ENCODE measurements at places on chromosomes 16 and 17.
A peak's percentile ranks its signal among the peaks of the same experiment; 100 is the strongest.

DNA sequence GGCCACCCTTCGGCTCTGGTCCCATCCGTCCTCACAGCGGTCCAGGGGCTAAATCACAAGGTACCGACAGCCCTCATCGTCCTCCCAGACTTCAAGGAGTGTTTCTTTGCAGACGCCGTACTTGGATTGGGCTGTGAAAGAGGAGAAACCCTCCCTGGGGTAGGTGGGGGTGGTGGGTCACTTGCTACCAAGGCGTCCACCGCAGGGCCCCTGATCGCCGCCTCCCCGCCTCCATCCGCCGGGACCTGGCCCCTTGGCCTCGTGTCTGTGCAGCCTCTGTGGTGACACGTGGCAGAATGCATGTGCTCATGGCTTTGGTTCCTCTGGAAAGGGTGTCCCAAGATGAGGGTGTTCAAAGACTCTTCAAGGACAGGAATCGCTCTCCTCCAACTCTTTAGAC is 151.4 kb downstream of the BANP start:
- no peak for DNase-seq

DNA sequence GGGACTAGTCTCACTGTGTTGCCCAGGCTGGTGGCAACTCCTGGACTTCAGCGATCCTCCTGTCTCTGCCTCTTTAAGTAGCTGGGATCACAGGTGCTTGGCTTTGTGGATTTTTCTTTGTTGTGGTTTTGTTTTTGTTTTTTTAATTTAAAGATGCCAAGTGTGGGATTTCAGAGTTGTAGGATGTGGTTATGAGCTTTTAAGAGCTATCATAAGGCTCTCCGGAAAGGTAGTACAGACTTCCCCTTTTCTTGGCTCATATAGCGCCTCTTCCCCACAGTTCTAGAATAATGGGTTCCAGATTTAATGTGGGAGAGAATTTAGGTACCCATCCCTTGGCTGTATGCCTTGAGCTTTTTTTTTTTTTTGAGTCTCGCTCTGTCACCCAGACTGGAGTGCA is 17.1 kb downstream of the AKAP1 start:
- no peak for DNase-seq

- peak; percentile 31 for DNase-seq
These were observed 145.0 kb downstream of the SEC14L1 start for GRCh38 chr17:77285594-77286390.

GRCh38 chr16:54098247-54098646 is 188.3 kb downstream of the IRX3 start:
- no peak for DNase-seq

DNA sequence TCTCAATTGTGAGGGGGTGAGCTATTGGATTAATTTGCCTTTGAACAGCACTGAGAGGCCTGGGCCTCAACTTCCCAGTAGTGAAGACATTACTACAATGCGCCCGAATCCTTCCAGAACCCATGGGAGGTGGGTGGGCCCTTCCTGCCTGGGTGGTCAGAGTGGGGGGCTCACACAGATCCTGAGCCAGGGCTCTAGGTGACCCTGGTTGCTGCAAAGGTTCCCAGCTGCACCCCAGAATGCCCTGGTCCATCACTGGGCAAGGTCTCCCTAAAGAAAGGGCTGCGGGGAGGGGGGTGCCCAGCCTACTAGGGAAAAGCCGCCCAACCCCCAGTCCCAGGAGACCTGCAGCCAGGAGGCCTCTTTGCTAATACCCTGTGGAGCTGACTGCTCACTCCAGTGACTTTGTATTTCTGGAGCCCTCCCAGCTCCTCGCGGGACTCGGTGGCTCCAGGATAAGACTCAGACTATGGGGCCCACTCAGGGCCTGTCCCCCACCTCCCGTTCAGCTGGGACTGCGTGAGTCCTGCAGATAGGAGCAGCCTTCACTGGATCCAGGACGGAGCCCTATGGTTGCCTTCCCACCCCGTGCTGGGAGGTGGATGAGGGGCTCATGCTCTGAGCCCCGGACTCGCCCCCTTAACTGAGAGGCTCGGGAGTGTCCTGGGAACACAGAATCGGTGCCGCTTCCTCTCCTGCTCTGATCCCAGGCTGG is 40.2 kb downstream of the SLC7A5 start:
- no peak for DNase-seq

- no peak for DNase-seq
These were observed 122.6 kb upstream of the RPL38 start for GRCh38 chr17:74080656-74081582.

DNA sequence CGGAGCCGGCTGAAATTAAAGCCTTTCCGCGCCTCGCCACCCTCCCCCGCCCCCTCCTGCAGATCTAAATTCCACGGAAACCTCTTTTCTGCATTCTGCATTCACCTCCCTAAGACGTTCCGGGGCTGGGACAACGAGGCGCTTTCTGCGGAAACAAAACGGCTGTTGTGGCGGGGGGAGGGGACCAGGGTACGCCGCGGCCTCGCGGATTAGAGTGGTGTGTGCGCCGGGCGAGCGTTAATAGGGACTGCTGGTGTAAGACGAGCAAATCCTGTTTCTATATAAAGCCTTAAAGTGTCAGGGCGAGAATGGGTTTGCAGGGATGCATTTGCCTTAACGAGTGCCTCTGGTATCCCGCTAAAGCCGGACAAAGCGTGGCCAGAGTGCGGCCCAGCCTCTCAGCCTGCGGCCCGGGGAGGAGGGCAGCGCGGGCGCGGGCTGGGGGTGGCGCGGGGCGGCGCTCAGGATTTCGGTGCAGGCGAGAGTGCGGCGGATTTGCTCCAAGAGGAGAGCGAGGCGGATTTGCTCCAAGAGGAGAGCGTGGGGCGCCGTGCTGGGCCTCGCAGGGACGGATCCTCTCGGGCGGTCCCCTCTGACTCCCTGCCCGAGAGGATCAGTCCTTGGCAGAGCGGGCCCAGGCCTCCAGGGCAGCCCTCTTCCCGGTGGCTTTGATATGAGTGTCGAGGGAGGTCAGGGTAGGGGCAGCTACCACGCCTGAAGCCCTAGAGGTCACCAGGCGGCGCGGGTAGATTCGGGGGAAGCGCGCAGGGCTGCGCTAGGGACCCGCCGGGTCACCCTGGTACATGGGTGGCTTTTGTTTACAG is 5.1 kb downstream of the BAHCC1 start:
- no peak for DNase-seq

GRCh38 chr16:55372792-55373488 is 48.9 kb downstream of the IRX6 start:
- no peak for DNase-seq

GRCh38 chr16:892006-892405 is 78.8 kb downstream of the LMF1 start:
- no peak for DNase-seq

DNA sequence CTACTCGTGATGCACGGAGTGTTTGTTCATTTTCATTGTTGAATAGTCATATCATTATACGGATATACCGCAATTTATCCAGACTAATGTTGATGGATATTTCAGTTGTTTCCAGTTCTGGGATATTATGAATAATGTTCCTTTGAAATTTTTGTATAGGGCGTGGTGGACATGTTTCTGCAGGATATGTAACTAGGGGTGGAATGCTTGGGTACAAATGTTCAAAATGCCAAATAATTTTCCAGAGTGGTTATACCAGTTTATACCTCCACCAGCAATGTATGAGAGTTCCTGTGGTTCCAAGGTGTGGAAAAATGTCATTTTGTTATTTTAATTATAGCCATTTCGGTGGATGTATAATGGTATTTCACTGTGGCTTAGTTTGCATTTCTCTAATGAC is 53.6 kb downstream of the NUP88 start:
- no peak for DNase-seq

GRCh38 chr17:13871261-13871660 is 198.0 kb upstream of the COX10 start:
- DNase-seq = no peak

GRCh38 chr17:19347323-19348080 is 15.0 kb downstream of the B9D1 start:
- DNase-seq = no peak

- DNase-seq = no peak
These were observed 65.4 kb downstream of the CMIP start for GRCh38 chr16:81510016-81510415.

GRCh38 chr17:63335831-63336230 is 110.3 kb downstream of the CYB561 start:
- no peak for DNase-seq

DNA sequence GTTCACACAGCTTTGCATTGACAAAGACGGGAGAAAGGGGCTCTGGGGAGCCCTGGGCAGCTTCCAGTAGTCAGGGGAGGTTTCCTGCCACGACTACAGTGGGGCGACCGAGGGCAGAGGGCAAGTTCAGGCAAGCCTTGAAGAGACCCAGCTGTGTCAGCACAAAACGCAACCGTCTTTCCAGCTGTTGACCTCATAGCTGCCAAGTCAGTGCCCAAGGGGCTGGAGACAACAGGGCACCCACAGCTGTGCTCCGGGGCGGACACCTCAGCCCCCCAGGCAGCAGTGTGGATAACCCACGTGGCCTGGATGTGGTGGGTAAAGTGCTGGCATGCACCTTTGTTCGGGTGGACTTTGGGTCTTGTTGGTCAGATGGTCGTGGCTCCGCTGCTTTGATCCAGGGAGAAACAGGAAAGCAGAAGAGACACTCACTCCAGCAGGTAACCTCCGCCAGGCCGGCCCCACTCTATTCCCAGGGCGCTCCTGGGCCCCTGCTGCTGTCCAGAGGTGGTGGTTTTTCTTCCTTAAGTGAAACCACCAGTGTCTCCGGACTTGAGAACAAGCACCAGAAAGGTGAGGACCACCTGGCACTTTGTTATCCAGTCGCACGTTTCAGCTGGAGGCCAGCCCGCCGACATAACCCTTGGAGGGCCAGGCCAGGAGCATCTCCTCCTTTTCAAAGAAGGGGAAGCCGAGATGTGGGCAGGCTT is 17.6 kb upstream of the CBX2 start:
- no peak for DNase-seq

DNA sequence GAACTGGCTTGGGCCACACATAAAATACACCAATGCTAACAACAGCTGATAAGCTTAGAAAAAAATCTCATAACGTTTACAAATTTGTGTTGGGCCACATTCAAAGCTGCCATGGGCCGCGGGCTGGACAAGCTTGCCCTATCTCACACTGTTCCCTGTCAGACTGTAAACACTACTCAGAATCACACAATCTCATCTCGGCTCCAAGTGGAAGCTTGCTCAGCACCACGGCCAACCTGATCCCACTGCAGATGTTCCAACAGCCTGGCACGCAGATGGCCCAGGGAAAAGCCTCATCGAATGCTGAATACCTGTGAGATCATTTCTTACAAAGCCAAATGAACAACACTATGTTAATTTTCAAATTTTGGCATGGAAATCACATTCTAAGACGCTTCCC is 125.8 kb downstream of the ANKRD11 start:
- DNase-seq = no peak

- peak; percentile 22 for DNase-seq
These were observed 28.8 kb downstream of the MPP2 start for GRCh38 chr17:43878260-43879175.

DNA sequence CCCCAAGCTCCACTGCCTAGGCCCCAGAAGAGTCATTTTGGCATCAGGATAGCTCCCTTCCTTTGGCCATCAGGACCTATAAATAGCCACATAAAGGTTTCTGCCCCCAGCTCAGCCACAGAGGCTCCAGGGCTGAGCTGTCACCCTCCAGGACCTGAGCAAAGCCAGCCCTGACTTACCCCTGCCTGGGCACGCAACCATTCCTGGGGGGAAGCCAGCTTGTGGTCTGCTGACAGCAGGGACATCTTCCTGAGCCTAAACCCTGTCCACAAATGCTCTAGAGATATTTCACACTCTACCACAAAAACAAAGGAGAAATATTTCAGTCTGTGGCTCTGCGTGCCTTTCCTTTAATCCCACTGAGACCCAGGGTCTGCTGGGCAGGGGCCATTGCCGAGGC is 123.7 kb upstream of the CCL2 start:
- DNase-seq = no peak

- no peak for DNase-seq
These were observed 42.5 kb downstream of the CREBBP start for GRCh38 chr16:3837851-3838586.

DNA sequence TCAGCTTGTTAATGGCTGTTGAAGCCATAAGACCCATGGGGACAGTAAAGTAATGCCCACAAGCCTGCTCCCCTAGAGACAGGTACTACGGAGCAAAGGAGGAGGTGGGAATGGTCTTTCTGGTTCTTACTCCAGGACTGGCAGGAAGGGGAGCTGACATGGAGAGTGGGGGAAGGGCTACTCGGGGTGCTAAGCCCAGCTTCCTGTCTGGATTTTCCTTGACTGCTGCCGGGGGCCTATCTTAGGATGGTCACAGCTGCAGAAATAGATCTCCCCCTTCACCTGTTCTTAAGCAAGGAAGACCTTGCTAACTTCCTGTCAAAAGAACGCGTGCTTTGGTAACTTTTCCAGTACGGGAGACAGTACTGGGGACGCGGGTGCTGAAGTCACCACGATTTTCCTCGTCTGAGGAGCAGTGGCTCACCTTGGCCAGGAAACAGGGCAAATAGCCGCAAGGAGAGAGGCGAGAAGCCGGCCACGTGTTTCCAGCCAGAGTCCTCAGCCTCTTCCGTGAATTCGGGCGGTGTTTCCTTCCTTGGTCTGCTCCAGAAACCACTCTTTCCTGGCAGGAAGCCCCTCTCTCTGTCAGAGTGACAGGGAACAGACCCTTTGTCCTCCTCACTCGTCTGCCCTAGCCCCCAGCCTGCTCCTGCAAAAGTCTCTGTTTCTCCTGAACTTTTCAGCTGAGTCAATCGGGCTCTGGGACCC is 656 bp upstream of the PRR29 start:
- DNase-seq = no peak

DNA sequence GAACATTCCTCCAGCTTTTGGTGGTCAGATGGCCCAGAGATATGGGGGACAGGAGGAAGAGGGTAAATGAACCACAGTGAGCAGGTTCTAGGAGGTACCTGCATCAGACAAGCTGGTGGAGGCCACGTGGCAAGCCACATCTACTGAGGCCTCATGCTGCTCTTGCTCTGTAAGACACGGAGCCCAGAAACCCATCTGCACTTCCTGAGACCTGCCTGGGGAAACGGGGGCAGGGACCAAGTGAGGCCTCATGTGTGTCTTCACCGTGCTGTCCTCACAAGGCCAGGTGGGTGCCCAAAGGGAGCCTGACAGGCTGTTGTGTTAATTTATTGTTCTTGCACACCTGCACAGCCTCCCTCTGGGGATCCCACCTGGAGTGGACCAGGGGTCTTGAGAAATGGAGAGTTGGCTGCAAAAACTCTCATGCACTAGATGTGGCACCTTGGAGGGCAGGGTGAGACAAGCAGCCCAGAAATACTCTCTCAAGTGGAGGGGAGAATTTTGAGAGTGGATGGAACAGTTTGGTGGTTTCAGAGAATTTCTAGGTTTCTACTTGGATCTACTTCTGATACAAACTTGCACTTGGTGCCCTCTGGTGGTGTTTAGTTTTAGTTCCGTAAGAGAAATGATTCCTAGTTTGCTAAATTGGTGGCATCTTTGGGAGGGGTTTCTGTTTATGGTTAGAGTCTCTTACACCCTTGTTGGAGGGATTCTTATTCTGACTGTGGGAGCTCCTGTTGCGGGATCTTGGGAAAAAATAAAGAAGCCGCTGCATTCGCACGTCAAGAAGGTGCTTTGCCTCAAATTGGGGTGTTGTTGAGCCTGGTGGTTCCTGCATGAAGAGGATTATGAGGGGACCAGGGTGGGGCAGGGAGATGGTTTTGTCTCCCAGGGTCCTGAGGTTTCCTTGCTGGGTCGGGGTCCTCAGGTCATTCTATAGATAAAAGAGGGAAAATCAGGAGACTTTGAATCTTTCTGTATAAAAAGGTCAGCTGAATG is 47.5 kb downstream of the SLC6A2 start:
- DNase-seq = peak; percentile 76

GRCh38 chr17:18161207-18162145 is 22.2 kb upstream of the ALKBH5 start:
- no peak for DNase-seq

- no peak for DNase-seq
These were observed 87.1 kb upstream of the HS3ST2 start for GRCh38 chr16:22726868-22727267.

GRCh38 chr17:45063198-45063597 is 2.1 kb downstream of the NMT1 start:
- no peak for DNase-seq
